Hematopoietic multipotent progenitor cell treated with erythropoietin and hydrocortisone succinate and interleukin-3 and kit ligand, for 6 days (in vitro differentiated cells): ENCODE measurements at places on chromosomes 12 and 14.

GRCh38 chr12:111248236-111249017 is 120.5 kb downstream of the PHETA1 start:
- DNase-seq: peak; percentile 28

GRCh38 chr12:92143686-92144630 is 1.7 kb downstream of the BTG1 start:
- peak; percentile 87 for DNase-seq

DNA sequence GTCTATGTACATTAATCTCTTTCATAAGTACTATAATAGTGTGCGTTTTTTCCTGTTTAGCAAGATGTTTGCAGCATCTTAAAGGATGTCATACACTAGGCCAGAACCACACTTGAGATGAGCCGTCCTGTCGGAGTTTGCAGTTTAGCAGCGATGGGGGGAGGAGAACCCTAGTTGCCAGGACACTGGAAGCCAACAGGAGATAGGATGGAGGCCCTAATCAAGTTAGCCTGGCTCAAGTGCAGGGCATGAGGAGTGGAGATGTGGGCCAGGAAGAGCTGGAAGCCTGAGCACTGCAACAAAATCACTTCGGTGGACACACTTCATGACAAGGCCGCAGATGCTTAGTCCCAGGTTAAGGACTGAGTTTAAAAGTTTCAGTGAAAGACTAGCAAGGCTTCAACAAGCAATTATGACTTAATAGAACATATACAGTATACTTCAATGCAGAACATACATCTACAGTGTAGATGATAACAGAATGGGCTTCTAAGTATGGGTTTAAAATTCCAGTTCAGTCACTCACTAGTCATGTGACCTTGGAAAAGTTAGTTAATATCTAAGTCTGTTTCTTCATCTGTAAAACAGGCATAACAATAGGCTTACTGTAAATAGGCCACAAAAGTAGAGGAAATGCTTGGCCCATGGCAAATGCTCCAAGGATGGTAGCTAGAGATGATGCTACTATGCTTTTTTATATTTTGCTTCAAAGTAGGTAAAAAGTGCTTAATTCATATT is 77.1 kb downstream of the PTPN21 start:
- no peak for DNase-seq

GRCh38 chr12:685388-685787 is 22.1 kb upstream of the NINJ2 start:
- DNase-seq: peak; percentile 62

GRCh38 chr12:5927732-5928516 is 17.1 kb downstream of the ANO2 start:
- DNase-seq: no peak

- no peak for DNase-seq
Measured at GRCh38 chr12:10218021-10218420, 5.3 kb downstream of the GABARAPL1 start.

DNA sequence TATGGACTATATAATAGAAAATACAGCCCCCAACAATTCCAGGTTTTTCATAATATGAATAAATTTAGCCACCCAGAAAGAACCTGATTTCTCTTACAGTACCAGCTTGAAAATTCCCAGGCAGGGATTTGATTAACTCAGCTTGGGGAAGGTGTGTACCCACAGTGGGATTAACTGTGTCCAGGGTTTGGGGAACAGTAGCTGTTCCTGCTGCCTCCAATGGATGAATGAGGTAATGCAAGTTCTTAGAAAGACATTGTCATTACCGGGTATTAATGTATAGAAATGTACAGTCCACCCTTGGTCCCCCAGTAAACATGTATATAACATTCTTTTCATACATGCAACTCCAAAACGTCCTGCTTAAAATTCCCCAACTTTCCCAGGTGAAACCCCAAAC is 115.6 kb downstream of the LRIG3 start:
- DNase-seq: peak; percentile 12

- DNase-seq: no peak
Measured at GRCh38 chr12:24361877-24362580, 412.6 kb upstream of the SOX5 start.

GRCh38 chr14:52706286-52706685 is 714 bp upstream of the PSMC6 start:
- peak; percentile 89 for DNase-seq

- DNase-seq: no peak
Measured at GRCh38 chr14:93787465-93788292, 606 bp downstream of the PRIMA1 start.

GRCh38 chr14:52852810-52853521 is 61.6 kb upstream of the GNPNAT1 start:
- peak; percentile 50 for DNase-seq

- no peak for DNase-seq
Measured at GRCh38 chr14:91229005-91229382, 15.5 kb downstream of the GPR68 start.

- DNase-seq: peak; percentile 32
Measured at GRCh38 chr12:24780697-24781368, 168.1 kb downstream of the BCAT1 start.

GRCh38 chr12:68189821-68190242 is 30.3 kb upstream of the IFNG start:
- peak; percentile 9 for DNase-seq

DNA sequence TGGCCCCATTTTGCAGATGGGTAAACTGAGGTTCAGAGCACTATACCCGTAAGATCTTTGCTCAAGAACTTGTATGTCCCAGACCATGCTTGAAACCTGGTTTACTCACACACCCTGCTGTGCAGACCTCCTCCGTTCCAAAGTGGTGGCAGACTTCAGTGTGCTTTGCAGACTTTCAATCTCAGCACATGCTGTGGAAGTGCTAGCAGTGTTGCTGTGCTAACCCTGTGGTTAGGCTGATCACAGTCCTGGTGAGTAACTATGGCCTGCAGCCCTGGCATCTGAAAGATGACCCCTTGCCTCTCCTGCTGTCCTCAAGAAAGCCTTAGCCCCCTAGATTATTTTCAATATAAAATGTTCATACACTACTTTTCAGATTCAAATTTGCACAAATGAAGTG is 450.6 kb downstream of the DPF3 start:
- no peak for DNase-seq

- DNase-seq: no peak
Measured at GRCh38 chr14:73607241-73607640, 5.1 kb upstream of the ACOT6 start.

DNA sequence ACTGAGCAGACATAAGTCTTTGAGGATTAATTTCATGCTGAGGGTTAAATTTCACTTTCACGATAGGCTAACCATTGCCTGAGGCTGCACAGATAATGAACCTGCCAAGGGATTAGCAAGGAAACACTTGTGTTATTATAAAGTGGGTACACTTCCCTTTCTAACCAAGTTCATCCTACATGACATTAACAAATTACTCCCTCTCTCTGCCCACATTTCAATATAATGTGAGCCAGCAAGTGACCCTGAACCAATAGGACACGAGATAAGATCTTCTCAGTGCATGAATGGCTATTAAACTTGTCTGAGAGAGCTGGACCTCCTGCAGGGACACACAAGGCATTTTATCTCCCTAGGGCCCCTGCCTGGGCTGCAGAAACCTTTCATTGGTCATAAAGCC is 173.5 kb downstream of the PAX9 start:
- DNase-seq: no peak

DNA sequence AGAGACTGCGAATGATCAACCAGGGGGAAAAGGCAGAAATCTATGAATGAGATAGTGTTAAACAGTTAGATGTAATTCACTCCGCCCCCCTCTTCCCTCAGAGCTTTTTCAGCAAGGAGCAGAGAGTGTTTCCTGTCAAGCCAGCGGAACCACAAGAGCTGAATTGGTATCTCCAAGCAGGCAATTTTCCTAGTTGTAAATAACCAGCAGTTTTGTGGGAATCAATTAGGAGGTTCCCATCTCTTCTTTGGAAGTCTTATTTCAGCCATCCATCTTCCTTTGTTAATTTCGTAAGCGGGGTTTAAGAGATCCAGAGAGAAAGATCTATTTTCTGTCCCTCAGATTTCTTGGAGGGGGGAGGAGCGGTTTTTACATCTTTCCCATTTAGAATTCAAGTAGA is 178.0 kb downstream of the FOXN3 start:
- DNase-seq: no peak

- no peak for DNase-seq
Measured at GRCh38 chr14:87059060-87059839, 933.7 kb downstream of the GALC start.

DNA sequence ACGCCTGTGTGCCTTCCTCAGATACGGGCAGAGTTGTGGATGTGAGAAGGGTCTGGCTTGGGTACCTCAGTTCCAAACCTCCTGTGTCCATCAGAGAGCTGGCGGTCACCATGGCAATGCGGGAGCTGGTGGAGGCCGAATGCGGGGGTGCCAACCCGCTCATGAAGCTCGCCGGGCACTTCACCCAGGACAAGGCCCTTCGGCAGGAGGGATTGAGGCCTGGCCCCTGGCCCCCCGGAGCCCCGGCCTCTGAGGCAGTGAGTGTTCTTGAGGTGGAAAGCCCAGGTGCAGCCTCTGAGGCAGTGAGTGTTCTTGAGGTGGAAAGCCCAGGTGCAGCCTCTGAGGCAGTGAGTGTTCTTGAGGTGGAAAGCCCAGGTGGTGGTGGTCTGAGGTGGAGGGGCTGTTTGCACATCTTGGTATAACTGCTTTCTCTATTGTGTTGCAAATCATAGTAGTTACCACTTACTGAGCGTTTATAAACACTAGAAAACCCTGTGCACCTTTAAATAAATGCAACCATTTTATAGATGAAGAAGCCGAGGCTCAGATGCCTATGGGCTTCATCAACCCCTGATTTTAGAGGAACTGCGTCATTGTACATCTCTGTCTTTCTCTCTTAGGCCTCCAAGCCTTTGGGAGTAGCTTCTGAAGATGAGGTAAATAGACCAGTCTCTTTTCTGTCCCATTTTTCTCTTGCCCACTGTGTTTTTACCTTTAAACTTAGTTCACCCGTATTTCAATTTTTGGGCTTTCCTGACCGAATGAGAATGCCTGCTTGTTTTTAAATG is 976 bp downstream of the PEX5 start:
- peak; percentile 18 for DNase-seq

- no peak for DNase-seq
Measured at GRCh38 chr12:54879579-54879978, 25.3 kb downstream of the MUCL1 start.

GRCh38 chr12:7061138-7061537 is 620 bp downstream of the C1S start:
- no peak for DNase-seq

- DNase-seq: peak; percentile 97
Measured at GRCh38 chr12:12996209-12996608, 3.9 kb downstream of the HEBP1 start.

- DNase-seq: peak; percentile 87
Measured at GRCh38 chr14:24734917-24735500, 101.0 kb upstream of the GZMB start.

- DNase-seq: no peak
Measured at GRCh38 chr12:114483996-114484395, 78.1 kb upstream of the TBX5 start.

DNA sequence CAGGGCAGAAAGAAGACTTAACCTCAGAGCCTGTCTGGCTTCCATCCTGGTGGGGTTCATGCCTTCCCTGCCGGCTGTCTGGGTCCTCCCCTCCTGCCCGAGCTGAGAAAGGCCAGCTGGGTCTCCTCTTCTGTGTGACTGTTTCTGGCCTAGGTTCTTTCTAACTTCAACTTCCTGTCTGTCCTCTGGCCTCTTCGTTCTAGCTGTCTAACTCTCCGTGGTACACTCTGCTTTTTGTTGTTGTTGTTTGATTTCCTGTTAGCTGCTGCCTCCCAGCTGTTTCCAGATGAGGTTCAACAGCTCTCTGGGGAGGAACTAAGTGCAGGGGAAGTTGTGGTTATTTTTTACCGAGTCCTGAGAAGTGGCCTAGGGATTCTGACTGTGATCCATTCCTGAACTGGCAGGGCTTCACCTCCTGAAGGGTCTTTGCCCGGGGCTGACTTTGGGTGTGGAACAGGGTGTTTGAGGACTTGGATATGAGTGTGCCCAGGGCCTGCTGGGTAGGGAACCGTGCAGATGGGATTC is 3.2 kb downstream of the MLXIP start:
- DNase-seq: peak; percentile 77

DNA sequence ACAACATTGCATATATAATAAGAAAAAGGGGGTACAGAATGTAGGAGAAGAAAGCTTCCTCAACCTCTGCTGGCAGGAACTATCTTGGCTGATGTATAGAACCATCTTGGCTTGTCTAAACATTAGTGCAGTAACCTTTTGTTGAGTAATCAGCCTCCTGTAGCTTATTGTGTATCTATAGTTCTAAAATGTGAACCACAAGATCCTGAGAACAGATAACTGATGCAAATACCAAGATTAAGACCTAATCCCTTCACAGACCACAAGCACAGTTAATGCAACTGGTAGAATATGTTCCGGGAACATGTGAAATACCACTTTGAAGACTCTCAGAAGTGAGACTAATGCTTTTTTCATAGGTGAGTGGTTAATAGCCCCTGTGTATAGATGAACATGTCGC is 50.7 kb upstream of the KCNC2 start:
- peak; percentile 37 for DNase-seq

DNA sequence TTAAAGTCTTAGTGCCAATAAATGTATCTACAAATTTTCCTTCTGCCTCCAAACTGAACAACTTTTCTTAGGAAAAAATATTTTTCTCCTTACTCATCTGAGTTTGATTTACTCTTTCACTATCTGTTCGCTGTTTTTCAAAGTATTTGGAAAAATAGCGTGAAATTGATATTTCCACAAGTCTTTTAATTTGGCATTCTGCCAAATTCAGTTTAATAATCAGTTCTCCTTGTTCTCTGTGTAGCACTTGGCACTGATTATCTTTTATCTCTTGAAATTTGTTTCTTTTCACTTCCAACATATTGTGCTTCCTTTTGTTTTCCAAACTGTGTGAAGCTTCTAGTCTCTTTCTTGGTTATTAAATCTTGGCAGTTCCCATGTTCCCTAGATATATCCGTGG is 559.8 kb downstream of the RPL10L start:
- DNase-seq: no peak

DNA sequence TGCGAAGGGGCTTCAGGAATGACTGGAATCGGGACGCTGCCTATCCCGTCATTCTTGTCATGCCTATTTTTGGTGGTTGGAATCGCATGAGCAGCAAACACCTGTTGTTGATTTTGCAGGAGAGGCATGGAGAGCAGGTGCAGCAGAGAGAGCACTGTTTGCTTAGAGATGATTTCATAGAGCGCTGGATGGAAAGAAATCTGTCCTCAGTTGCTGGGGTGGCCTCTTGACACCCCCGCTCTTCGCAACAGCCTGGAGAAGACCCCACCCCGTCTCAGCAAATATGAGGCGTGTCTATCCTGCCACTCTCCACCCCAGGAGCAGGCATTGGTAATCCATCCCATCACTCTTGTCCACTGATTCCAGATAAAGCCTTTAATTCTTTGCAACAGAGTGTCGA is 19.3 kb upstream of the NCOR2 start:
- no peak for DNase-seq

DNA sequence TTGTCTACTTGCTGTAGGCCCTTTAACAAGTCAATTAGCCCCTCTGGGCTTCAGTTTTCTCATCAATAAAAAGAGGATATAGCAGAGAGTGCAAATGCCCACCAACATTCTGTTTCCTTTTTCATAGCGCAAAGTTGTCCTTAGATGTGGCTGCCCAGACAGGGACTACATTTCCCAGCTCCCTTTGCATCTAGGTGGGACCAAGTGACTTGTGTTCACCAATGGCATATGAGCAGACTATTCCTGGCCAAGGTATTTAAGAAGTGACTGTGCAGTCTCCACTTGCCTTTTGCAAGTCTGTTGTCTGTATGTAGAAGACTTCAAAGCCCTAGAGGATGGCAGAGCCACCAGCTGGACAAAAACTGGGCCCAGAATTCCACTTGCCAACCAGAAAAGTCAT is 59.7 kb downstream of the DAO start:
- DNase-seq: peak; percentile 38

- no peak for DNase-seq
Measured at GRCh38 chr14:44609876-44610510, 102.9 kb upstream of the FSCB start.

GRCh38 chr12:1083151-1083888 is 92.3 kb downstream of the ERC1 start:
- no peak for DNase-seq
